ENCODE measurements at places on chromosomes 13 and 19. TPM values are rescaled to one million over a fixed set of nuclear protein-coding genes. Genes with fewer than 3 reads are reported as not detected.

DNA sequence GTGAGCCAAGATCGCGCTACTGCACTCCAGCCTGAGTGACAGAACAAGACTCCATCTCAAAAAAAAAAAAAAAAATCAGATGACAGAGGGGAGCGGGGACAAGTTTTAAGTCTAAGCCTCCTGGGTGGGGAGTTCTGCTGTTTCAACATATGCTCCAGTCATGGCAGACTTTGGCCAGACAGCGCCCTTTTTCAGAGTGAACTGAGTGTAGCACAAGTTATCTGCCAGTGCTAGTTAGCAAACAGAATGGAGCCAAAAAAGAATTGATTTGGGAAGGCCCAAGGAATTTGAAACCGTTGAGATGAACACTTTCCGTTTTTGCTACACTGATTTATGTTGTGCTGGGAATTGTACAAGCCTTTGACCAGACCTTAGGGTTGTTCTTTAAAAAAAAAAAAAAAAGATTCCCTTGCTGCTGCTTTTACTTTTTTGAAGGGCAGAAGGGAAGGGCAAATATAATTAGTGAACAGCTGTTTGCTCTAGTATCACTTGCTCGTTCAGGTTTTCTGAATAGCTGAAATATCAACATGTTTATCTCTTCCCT is 5.7 kb downstream of the ACTN4 start:
- peak; percentile 59 for DNase-seq

DNA sequence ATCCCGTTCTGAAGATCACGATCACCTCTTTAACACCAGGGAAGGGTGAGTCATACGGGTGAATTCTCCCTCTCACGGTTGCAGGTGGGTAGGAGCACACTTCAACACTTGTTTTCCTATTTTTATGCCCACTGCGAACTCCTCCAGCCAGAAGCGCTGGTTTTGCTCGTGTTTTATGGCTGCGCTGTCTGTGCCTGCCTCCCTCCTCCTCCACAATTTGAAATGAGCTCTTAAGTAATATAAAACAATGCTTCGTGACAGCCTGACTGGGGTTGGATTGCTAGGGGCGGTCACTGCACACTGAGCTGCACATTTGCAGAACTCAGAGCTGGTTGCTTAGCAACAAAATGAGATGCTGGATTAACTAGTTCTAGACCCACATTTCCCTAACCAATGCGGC is 12.9 kb downstream of the CCDC70 start:
- DNase-seq, result no peak

LILRB2 gene
- 11.5 TPM for total RNA-seq

LENG9 gene
- total RNA-seq, result 6.8 TPM

GIPC3 gene
- total RNA-seq, result 2.1 TPM
